ENCODE measurements at places on chromosomes 2 and 18.

- DNase-seq: no peak
Observed at GRCh38 chr2:146392631-146393030, 1452.2 kb upstream of the ACVR2A start.

GRCh38 chr18:35436076-35436649 is 59.0 kb upstream of the ZNF396 start:
- DNase-seq: no peak

DNA sequence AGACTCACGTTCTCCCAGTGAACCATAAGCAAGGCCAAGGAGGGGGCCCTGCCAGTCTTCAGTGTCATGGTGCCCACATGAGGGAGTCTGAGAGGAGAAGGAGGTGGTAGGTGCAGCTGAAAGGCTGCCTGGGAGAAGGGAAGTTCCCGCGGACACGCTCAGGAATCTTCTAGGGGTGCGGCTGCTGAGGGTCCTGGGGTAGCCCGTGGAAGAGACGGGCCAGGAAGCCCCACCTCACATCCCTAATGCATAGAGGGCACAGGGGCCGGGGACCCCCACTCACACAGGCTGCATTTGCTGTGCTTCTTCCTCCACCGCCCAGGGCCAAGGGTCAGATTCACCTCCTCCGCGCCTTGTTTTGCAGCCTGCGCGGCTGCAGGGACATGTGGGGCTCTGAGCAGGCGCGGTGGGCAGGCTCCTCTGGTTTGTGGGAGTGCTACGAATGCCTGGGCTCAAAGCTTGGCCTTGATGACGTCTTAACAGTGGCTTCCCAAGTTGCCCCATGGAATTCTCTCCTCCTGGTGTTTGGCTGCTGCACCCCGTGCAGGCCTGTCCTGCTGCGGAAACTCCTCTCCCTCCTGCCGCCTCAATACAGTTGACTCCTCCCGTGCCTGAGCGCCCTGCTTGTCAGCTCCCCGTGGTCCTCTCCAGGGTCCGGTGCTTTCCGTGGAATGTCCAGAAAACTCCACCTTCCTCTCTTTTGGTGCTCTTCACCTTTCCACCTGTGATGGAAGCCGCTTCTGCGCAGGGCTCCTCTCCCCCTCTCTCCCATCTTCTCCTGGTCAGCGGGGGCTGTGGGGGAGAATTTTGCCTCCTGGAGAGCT is 95.7 kb downstream of the VAPA start:
- DNase-seq: no peak

GRCh38 chr2:201618744-201619662 is 24.3 kb downstream of the TMEM237 start:
- DNase-seq: no peak

- DNase-seq: no peak
Observed at GRCh38 chr18:70420146-70420898, 131.5 kb downstream of the SOCS6 start.

GRCh38 chr2:37582481-37583220 is 88.8 kb downstream of the CDC42EP3 start:
- DNase-seq: no peak

DNA sequence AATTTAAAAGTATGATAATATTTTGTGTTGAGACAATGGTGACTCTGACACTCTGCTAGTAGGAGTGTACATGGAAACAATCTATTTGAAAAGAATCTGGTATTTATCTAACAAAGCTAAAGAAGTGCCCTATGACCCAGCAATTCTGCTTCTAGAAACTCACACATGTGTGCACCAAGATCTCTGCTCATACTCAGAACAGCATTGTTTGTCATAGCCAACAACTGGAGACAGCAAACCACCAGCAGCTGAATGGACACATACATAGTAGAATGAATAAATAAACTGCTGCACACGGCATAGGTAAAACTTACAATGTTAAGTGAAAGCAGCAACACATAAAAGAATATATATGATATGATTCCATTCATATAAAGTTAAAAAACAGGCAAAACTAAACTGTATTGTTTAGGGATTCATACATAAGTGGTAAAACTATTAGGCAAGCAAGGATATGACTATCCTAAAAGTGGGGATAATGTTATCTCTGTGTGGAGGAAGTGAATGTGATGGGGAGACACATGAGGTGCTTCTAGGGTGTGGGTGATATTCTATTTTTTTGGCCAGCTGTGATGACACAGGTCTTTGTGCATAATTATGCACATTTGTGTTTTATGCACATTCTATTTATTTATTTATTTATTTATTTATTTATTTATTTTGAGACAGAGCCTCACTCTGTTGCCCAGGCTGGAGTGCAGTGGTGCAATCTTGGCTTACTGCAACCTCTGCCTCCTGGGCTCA is 71.1 kb downstream of the RFTN2 start:
- DNase-seq: no peak

DNA sequence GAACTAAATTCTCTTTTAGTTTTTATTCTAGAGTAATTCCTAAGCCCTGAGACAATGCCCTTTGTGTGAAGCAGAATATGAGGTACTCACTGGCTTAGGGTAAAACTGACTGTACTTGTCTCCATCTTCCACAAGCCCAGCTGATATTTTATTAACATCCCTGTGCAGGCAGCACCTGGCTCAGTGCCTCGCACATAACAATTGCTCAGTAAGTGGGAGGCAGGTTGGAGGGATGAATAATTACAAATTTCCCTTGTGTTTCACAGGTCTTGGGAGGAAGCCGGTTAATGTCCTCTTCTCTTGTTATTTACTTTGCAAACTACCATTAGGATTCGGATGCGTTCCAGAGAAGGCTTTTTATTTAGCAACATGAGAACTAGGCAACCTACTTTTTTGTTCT is 249.8 kb upstream of the FSHR start:
- no peak for DNase-seq

DNA sequence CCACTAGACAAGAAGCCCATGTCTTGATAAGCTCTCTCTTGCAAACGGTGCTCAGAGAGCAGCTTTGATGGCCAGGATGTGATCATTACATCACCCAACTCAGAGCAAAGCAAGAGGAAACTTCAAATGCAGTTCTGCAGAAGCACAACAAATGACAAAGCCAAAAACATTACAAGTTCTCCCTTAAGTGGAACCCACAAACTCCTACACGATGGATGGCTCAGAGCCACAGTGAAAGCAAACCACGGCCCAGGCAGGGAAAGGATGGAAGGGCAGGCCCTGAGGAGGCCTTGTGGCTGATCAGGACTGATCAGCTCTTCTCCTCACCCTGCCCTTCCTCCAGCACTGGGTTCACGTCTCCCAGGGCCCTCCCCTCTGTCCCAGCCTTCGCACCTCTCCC is 326.4 kb downstream of the EIPR1 start:
- no peak for DNase-seq

DNA sequence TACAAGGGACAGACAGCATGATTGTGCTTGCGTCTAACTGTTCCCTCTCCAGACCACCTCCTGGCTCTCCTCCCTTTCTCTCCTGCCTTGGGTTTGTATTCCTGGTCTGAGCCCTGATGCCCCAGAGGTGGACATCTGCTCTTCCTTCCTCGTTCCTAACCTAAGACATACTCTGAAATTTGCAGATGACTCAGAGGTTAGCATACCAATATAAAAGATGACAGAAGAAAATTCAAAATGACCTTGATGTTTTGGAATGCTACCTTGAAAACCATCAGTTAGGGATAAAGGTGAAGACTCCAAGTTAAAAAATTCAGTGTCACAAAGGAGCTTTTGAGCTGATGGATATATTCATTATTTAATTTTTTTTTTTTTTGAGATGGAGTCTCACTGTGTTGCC is 12.9 kb downstream of the SMYD1 start:
- no peak for DNase-seq

DNA sequence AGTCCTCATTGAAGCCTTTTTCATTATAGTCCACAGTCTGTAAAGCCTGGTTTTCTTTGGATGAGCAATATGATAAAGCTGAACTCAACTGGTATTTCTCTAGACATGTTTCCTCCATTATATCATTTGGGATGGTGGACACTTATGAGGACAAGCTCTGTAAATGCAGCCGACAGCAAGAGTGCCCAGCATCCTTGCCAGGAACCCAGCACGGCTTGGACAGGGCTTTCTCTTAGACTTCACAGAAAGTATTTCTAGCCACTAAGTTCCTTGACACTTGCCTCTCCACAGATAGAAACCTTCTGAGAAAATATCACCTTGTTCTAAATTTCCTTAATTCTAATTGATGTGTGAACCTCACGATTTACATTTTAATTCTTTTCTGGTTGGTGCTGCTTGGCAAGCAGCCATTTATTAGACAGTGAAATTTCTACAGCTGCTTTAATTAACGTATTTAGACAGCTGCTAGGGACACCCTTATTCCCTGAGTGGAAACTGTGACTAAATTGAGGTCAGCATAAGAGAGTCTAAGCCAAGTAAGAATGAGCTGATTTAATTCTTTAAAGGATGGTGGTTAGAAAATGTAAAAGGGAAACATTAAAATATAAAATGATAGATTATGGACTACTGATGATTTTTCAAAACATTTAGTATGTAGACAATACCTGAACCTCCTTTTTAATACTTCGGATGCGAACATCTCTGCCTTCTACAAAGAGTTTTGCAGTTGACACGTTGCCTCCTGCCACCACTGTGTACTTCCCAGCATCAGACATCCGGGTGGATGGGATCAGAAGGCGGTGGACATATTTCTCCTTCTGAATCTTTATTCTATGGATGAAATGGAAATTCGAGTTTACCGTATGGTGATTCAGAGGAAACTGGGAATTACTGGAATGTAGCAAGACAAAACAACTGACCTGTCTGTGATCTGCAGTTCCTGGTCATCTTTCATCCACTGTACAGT is 39.8 kb downstream of the TTN start:
- DNase-seq: no peak

DNA sequence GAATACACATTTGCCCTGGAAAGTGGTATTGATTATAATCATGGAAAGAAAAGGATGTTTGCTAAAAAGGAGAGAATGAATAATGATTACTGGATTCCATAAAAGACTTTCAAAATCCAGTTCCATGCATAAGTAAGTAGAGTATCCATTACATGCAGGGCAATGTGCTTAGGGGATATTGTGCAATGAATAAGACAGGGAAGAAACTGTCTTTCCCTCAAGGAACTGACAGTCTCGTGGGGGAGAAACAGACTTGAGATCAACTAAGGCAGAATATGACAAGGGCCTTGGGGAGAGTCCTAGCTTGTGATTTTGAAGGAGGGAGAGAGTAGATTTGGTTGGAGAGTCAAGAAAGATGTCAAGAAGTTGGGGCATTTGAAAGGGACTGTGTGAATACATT is 130.6 kb downstream of the SPP2 start:
- no peak for DNase-seq

DNA sequence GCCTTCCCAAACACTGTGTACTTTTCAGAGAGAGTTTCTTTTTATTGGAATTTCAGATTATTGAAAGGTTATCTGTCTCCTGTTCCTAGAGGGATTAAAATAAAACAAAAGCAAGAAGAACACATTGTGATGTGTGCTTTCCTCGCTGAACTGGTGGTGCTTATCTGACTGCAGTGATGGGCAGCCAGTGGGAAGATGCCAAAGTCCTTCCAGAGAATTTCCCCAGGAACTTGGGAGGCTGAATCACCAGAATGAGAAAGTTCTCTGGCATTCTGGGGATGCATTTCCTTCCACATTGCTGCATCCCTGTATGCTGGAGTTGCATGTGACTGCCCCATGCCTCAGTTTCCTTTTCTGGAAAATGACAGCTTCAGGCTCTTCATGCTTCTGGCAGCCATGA is 53.9 kb upstream of the SEC11C start:
- no peak for DNase-seq

DNA sequence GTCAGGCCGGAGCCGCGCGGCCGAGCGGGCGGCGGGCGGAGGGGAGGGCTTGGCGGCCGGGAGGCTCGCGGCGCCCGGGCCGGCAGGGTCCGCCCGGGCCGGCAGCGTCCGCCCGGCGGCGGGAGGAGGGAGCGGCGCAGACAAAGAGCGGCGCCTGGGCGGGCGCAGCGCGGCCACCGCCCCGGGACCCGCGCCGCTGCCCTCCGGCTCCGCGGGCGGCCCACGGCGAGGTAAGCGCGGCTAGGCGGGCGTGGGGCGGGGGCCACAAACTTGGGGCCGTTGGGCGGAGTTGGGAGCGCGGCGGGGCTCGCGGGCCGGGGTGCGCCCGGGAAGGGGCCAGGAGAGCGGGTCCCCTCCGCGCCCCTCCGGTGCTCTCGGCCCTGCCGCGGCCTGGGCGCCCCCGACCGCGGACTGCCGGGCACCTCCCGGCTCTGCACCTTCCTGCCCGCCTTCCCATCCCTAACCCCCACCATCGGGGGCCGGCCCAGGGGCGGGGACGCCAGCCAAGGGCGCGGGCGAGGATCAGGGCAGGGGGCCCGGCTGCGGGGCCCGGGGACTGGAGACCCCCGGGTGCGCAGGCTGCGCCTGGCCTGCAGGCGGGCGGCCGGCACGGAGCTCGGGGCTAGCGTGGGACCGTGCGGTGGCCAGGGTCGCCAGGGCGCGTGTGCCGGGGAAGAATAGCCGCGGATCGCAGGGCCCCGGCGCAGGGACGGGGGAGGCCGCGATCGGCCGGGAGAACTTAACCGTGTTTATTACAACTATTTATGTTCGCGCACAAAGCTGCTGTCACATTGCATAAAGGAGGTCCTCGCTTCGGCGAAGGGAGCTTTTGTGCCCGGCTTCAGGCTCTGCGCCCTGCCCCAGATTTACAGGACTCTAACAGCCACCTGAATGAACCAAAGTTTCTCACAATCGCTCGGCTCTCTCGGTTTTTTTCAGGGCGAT is at the start of gene NCK2:
TSS of gene NCK2 (plus strand) at position 4 of the 945 bp plus-strand sequence. CDS start 110,152 bp downstream, outside the sequence.
- DNase-seq: peak; percentile 62

- no peak for DNase-seq
Observed at GRCh38 chr2:207584952-207585351, 40.2 kb downstream of the METTL21A start.

DNA sequence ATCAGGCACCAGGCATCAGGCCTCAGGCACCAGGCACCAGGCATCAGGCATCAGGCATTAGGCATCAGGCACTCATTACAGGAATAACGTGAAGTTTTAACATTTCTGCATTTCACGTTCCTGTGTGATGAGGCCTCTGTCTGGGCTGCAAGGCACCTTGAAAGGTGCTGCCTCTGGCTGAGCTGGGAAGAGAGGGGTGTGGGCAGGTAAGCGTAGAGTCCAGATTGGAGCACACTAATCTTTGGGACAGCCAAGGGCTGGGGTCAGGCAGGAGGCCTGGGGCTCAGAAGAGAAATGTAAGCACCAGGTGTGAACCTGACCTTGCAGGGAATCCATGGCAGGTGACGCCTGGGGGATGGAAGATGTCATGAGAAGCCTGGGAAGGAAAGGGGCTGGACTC is 25.3 kb upstream of the SNTG2 start:
- DNase-seq: no peak
